Kidney (tissue), 22 donors: ENCODE measurements at places on chromosomes 13 and 19. TPM values are rescaled to one million over a fixed set of nuclear protein-coding genes. Genes with fewer than 3 reads are reported as not detected.

INSR gene
- 15.5 TPM for polyA plus RNA-seq

S1PR2 gene
- polyA plus RNA-seq = 1.5 TPM

DAND5 gene
- not detected for polyA plus RNA-seq

OVOL3 gene
- not detected for polyA plus RNA-seq

TNNI3 gene
- polyA plus RNA-seq = 1.7 TPM

RASA3 gene
- polyA plus RNA-seq = 4.2 TPM

GPC5 gene
- polyA plus RNA-seq = 6.8 TPM

CYP4F2 gene
- polyA plus RNA-seq = 16.8 TPM

LILRA1 gene
- polyA plus RNA-seq = 0.43 TPM

TMEM86B gene
- polyA plus RNA-seq = 4.6 TPM

C3 gene
- 452 TPM for polyA plus RNA-seq

GTPBP3 gene
- polyA plus RNA-seq = 11.0 TPM

C19orf38 gene
- 2.4 TPM for polyA plus RNA-seq

PRRG2 gene
- 17.6 TPM for polyA plus RNA-seq

LRFN3 gene
- polyA plus RNA-seq = 8.2 TPM

SIAH3 gene
- polyA plus RNA-seq = 0.41 TPM

WDR88 gene
- not detected for polyA plus RNA-seq
